Dorsolateral prefrontal cortex (tissue), 122 donors: ENCODE measurements at places on chromosomes 7 and 10.

DNA sequence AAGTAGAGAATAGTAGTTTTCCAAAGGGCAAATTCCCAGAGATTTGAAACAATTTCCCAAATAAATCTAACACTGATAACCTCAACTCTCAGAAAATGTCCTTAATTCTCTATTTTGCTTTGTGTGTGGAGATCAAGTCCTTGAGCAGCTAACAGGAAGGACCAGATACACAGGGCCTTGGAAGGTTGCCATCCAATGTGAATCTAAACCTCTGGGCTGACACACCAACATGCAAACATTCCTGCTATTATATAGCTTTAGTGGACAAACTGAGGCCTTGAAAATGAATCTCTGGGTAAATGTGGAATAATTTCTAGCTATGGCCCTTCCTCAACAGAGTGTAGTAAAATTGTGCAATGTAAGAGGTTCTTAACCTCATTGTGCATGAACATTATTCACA lies 44.1 kb upstream of the PARD3 start:
- no peak for DNase-seq

- no peak for DNase-seq
These were observed 31.5 kb downstream of the ACTA2 start for GRCh38 chr10:88920986-88921593.

- DNase-seq, result no peak
These were observed 95.2 kb upstream of the FAM133B start for GRCh38 chr7:92685136-92686042.

GRCh38 chr7:93717217-93717900 lies 142.8 kb upstream of the CALCR start:
- DNase-seq, result no peak

GRCh38 chr10:14565199-14565598 lies 209.5 kb downstream of the FAM107B start:
- DNase-seq, result no peak

DNA sequence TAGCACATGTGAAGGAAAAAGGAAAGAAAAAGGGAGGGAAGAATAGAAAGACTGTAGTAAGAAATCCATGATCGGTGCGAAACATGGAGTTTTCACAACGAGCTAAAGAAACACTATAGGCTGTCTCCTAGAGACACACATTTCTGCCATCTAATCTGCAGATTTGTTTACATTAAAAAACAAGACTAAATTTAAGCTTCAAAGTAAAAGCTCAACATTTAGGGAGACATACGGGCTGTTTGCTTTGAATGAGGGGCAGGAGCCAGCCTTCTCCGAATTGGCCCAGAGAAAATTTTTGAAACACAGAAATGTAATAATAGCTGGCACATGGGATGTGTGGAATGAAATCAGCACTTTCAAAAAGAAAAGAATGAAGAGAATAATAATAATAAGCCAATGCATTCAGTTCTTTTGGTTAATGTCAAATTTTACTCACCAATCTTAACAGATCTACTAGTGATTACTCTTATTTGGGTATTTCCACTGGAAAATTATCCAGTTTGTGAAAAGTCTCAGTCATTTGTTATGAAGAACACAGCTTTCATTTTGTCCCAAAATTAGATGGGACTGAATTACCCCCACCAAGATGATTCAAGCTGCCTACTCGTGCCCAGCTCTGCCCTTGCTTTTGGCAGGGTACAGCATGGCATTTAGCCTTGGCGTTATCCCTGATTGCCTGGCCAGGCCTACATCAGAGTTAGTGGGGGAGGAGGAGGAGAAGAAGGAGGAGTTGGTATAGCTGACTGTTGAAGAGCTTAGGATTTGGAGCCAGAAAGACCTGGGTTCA lies 47.1 kb downstream of the MTURN start:
- DNase-seq, result no peak

DNA sequence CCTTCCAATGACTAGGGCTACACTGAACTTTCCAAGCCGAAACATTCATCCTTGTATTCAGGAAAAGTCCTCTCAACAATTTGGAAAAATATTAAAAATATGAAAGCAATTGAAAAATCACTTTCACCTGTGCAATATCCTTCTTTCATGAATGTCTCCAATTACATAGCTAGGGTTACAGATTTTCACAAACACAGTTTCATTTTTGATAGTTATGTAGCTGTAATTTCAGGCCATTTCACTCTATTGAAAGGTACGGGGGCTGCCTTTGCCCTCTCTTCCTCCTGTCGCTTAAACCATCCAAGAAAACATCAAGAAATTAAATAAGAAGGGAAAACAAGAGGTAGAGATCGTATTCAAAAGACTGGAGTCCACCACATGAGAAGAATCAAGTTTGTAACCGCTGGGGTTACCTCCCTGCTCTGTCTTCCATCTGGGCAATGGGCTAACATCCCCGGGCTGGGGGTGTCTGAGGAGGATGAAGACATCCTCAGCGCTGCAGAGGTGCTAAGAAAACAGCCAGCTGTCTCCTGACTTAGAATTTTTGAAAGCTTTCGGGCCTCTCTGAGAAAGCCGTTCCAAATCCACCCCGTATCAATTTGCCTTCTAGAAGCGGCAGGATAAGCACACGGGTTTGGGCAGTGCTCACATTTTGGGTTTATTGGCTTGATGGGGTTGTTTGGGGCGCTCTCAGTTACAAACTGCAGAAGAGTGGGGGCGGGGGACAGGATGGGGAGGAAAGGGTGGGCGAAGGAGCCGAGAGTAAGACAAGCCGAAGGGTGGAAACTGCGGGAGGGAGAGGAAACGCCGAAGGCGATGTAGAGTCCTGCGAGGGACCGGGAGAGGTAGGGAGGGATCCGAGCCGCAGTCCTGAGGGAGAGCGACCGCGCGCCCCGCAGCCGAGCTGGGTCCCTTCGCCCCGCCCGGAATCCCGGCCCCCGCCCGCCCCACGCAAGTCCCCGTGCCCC lies 24.3 kb upstream of the VAX1 start:
- DNase-seq, result no peak

GRCh38 chr10:131496351-131497052 lies 185.0 kb upstream of the TCERG1L start:
- DNase-seq, result no peak

DNA sequence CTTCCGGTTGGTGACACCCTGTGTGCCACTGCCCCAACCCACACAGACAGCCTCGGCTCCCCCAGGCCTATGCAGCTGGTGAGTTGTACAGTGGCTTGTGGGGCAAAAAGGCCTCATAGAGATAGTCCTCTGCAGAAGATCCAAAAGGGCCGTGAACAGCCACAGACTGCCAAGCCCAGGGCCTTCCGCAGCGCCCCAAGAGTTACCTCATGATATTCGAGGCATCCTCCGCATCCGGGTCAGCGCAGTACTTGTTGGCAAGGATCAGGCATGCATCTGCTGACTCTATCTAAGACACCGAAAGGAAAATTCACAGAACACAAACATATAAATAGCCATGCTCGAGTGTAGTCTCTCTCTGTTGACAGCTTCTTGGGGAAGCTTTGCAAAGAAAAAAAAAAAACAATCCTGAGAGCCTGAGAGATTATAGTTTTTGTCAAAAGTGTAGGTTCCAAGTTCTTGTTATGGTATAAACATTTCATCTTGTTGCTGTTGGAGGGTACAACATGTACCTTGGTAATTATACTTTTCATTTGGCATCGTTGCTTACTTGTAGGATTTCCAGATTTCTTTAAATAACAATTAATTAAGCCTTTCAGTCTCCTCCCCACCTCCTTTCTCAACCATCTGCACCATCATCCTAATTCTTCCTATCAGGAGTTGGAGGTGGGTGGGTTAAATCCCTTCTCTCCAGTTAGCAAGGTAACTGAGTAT lies 553.0 kb downstream of the KCNMA1 start:
- no peak for DNase-seq

DNA sequence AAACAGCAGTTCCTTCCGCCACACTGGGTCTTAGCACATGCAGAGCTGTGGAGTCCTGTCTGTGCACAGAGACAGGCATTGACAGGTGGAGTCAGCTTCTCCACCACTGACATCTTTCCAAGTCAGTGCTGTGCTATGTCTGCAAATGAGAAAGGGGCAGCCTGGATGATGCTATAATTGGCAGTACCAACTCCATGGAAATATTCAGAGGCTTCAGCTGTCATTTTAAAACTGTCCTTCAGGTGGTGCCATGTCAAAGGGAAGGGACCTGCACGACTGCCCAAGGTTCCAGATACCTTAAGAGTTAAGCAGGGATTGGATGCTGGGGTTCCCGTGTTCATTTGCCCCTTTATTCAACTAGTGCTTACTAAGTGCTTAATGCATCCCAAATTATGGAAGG lies 258.0 kb upstream of the PRKCQ start:
- no peak for DNase-seq

- DNase-seq, result no peak
These were observed 24.0 kb downstream of the AGK start for GRCh38 chr7:141575164-141575563.

GRCh38 chr7:130063036-130063435 lies 7.3 kb upstream of the KLHDC10 start:
- DNase-seq, result no peak

DNA sequence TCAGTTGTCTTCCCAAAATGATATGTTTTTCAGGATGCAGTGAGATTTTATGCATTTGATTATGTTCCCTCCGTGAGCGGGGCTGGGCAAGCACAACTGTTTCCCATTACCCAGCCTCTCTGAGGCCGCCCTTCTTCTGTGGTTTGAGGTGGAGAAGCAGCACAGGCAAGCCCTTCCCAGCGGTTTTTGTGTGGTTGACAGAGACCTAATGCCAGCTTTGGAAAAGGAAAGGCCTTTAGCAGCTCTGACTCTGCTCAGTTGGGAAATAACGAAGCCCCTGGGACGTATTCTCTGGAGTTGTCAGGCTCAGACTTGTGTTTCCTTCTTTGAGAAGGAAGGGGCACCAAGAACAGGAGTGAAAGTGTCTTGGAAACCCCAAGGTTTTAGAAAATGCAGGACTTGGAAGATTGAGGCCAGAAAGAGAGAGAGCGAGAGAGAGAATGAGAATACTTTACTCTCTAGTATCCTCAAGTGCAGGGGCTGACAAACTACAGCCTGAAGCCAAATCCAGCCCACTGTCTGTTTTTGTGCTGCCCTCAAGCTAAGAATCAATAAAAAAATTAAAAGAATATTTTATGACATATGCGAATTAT lies 20.6 kb upstream of the PDCD4 start:
- DNase-seq, result no peak

DNA sequence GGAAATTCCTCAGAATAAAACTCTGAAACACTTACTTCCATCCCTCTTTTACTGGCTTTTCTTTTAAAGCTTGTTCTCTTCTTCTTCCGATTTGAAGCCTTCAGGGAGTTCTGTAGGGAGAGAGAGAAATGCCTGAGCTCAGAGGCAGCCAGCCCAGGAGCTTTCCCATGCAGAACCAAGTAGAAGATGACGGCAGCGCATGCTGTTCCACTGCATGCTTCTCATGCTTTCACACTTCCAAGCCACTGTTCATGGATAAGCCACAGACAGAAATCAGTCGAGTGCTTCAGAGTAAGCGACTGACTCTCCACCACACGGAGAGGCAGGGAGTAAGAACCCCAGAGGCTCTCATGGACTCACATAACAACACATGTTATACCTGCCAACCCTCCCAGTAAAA lies 237.3 kb downstream of the DGKI start:
- DNase-seq, result no peak

DNA sequence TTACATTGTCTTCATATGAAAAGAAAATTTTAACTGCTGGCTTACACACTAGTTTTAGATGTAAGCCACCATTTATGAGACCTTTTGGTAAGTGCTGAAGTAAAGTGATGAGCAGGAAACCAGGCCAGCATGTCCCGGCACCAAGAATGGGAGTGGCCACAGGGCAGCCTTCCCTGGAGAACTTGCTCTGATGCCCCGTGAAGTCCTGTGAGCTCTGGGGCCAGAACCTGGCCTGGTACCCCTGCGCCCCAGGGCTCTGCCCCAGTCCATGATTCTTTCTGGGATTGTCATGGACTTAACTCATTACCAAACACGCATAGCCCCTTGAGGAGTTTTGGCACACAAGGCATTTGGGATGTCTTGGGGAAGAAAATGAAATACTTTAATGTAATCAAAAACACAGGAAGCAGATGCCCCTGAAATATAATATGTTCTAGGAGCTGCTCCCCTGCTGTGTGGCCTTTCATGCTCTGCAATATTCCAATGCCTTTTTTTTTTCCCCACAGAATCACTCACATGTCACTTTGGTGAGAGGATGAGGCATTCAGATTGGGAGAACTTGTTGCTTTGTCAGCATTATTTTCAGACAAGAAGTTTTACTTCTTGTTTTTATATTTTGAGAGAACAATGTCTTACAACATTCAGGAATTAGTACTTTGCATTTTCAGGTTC lies 53.1 kb upstream of the CXCL12 start:
- no peak for DNase-seq

GRCh38 chr7:41732436-41732785 lies 29.5 kb upstream of the INHBA start:
- DNase-seq, result no peak

GRCh38 chr10:132929953-132930548 lies 12.3 kb downstream of the CFAP46 start:
- no peak for DNase-seq

DNA sequence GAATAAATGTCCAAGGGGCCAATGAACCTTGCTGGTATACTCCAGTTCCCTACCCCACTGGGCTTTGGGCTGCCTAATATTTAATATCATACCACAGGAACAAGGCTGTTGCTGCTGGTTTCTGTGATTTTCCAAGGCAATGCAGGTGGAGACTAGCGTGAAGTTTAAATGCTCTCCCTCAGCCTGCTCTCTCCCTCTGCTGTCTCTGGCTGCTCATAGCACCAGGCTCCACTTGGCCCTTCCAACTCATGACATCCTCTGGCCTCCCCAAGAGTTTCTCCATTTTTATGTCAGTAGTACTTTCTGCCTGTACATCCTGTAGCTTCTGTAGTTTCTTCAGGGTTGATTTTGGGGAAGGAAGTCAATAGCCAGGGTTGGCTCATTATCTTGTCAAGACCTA lies 103.5 kb downstream of the LHFPL3 start:
- DNase-seq, result no peak

GRCh38 chr7:36155811-36156361 lies 2.8 kb downstream of the EEPD1 start:
- DNase-seq, result peak; percentile 49

- peak; percentile 47 for DNase-seq
These were observed 16.1 kb upstream of the PALD1 start for GRCh38 chr10:70462349-70462984.

GRCh38 chr7:51269911-51270310 lies 46.7 kb downstream of the COBL start:
- DNase-seq, result no peak

GRCh38 chr10:47297866-47298540 lies 2.0 kb upstream of the GDF10 start:
- DNase-seq, result no peak
